ENCODE measurements at places on chromosomes 12 and 14.

DNA sequence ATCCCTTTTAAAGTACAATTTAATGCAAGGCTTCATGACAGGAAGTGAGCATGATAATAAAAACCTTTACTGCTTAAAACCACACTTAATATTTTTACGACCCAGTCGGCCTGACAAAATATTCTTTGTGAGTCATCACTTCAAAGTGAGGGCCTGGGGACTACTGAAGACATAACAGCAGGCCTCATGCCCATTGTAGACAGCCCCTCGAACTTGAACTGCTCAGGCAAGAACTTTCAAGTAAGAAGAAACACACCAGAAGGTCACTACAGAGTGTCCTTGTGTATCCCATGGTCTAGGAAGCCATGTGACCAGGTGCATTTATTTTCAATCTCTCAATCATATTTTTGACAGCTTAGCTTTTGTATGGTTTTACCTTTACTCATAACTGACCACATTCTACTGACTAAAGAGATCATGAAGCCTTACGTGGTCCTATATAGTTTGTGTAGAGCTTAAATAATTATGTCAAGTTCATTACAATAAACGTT is 61.4 kb upstream of the MANSC4 start:
- peak; percentile 64 for DNase-seq

DNA sequence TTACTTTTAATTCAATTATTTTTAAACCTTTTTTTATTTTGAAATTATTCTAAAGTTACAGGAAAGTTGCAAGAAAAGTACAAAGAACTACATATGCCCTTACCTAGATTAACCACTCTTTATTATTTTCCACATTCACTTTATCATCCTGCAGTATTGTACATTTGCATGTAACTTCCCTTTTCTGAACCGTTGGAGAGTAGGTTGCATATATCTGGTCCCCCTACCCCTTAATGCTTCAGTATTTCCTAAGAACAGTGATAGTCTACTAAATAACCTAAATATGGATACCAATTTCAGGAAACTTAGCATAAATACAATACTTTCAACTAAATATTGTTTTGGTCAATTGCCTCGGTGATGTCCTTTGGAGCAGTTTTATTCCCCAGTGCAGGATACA is 15.0 kb downstream of the G2E3 start:
- no peak for DNase-seq

GRCh38 chr14:99179506-99179905 is 92.5 kb downstream of the BCL11B start:
- DNase-seq = no peak

- no peak for DNase-seq
Observed at GRCh38 chr12:118371321-118372282, 1.1 kb downstream of the TAOK3 start.

- DNase-seq = no peak
Observed at GRCh38 chr12:5345534-5345933, 86.4 kb upstream of the NTF3 start.

DNA sequence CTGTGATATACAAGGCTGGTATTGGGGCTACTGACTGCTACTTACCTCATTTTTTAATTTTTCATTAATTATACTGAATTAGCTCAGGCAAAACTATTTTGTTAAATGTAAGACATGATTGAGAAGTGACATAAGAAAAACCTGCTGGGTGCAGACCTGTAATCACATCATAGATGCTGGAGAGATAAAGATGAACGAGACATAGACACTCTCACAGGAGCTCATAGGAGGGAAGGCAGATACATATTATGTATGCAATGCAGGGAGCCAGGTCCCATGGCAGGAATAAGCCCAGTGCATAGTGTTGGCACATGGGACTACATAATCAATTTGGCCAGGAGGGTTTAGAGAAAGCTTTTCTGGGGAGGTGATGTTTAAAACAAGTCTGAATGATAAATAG is 74.9 kb downstream of the PRKCH start:
- no peak for DNase-seq

DNA sequence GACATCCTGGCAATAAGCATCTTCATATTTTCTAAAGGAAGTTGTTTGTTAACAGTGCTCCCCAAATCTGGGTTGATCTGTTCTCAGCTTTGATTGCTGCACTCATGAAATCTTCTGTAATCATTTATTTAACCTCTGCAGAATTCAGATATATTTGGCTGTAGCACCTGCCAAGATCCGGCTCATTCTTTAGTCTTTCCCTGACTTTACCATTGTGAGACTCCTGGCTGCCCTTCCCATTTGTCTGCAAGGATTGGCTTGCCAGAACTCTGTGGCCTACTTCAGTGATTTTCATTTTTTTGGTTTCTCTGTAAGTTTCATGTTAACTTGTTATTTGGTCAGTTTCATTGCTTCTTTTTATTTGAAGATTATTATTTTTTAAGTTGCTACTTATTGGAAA is 191.2 kb upstream of the PLXNC1 start:
- no peak for DNase-seq

DNA sequence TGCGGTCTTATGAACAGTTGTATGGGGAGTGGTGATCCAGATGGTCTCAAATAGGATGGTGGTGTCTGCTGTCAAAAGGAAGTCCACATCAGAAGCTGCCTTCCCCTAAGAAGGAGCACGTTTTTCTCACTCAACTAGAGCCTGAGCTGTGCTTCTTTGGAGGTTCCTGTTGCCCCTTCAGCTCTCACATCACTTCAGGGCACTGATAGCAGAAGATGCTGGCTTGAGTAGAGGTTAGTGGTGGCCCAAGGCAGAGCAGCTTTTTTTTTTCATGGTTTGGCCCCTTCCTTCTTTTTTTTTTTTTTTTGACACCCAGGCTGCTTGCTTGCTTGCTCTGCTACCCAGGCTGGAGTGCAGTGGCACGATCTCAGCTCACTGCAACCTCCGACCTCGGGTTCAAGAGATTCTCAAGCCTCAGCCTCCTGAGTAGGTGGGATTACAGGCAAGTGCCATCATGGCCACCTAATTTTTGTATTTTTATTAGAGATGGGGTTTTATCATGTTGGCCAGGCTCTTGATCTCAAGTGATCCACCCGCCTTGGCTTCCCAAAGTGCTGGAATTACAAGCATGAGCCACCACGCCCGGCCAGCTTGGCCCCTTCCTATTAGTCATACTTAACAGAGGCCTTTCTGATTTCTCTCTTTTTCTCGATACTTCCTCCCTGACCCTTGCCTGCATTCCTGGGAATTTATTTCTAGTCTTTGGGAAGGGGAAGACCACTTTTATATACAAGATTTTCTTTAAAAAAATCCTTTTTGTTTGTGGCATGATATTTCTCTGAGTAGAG is 31.6 kb downstream of the KLRD1 start:
- peak; percentile 37 for DNase-seq

DNA sequence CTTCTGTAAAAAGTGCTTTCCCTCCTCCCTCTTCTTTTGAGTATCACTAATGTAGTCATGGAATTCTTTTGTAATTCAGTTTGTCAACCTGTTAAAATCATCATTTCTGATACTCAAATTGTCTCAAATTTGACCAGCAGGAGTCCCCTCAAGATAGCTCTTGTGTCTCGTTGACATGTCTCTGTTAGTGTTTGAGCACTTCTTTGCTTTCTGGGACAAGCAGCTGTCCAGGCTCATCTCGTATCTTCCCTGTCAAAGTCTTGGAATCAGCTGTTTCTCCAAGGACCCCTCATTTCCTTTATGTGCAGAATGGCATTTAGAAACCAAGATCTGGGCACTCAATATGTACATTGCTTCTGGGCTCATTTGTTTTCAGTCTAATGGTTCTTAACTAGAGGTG is 10.7 kb downstream of the CIPC start:
- no peak for DNase-seq

DNA sequence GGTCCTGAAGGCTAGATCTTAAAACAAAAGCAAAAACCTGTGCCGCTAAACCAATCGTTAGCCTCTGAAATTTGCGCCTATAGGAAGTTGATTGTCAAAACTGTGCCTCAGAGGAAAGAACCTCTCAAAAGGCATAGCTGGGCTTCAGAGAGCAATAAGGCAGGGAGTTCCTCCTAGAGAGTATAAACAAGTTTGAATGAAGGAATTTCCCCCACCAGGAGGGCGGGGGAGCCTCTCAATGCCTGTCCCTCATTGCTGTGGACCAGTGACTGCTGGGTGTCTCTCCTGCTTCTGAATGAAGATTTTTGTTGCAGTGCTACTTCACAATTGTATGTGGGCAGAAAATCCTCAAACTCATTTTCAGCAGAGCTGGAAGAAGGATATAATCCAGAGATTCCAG is 88.6 kb downstream of the KCNK10 start:
- DNase-seq = no peak

GRCh38 chr12:119055977-119056376 is 74.6 kb downstream of the SRRM4 start:
- DNase-seq = no peak

All from iris pigment epithelial cell (primary cell).